Left ventricle myocardium inferior (tissue), 1 donor: ENCODE measurements at places on chromosomes 16 and 17. TPM values are rescaled to one million over a fixed set of nuclear protein-coding genes. Genes with fewer than 3 reads are reported as not detected.
A peak's percentile ranks its signal among the peaks of the same experiment; 100 is the strongest.

DNA sequence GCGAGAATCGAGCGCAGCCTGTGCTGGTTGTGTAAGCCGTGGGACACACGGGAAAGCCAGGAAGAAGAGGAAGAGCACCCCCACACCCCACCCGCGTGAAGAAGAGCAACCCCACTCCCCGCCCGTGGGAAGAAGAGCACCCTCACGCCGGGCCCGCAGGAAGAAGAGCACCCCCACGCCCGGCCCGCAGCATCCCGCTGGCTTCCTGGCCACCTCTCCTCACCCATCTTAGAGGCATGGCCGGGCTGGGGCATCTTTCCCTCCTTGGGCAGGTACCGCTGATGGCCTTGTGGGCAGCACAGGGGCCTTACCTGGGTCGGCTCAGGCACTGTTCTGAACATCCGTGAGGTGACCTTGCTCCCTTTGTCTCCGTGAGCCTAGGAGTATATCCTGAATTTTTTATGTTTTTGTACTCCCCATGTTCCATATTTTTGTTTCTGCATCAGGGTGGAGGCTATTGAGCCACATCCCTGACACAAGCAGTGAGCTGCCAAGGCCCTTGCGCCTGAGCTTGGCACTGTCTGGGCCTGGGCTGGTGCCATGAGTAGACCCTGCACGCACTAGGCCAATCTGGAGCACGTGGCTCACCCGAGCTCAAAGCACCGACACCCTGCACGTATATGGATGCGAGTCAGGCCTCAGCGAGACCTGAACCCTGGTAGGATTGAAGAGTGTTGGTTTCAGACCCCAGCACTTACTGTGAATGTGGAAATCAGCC is 71.4 kb upstream of the KCTD5 start:
- no peak for DNase-seq
- H3K27ac ChIP-seq: no peak overlapping the region
- H3K4me3 ChIP-seq: no peak overlapping the region
- H3K36me3 ChIP-seq: peaks cover 21% of the 10 kb centered on the region
- no peaks in the 10 kb centered on the region for H3K27me3 ChIP-seq
- peaks cover 9% of the 10 kb centered on the region for H3K4me1 ChIP-seq

DNA sequence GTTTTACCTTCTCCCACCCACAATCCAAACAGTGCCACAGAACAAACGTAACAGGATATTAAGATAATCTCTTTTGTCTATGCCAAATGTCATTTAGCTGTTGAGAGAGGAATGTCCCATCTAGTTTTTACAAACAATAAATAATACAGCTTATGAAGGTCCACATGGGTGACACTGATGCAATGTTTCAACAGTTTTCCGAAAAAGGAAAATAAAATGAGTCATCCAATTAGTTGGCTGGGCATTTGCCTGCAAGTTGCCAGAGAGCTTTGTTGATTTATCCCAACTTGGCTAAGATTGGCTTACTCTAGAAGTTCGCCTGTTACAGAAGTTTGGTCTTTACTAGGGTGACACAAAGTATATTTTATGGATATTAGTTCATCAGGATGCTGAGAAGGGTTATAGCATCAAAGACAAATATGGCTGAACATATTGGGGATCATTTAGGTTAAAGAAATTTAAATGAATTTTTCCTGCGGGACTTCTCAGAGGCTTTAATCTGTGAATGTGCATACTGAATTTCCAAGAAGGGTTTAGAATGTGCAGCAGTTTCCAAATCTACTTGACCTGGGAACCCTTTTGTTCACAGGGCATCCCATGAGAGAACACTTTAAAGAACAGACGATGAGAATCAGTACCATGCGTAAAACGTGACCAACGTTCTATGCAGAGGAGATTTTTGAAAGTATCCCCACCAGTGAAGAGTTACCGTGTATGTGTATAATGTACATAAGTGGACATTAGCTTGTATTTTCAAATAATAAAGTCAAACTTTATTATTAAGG is 73.1 kb downstream of the CDH13 start:
- H3K27ac ChIP-seq: peak overlapping the region; percentile 88
- peaks cover 71% of the 10 kb centered on the region for H3K4me1 ChIP-seq
- DNase-seq: no peak
- no peaks in the 10 kb centered on the region for H3K27me3 ChIP-seq

DNA sequence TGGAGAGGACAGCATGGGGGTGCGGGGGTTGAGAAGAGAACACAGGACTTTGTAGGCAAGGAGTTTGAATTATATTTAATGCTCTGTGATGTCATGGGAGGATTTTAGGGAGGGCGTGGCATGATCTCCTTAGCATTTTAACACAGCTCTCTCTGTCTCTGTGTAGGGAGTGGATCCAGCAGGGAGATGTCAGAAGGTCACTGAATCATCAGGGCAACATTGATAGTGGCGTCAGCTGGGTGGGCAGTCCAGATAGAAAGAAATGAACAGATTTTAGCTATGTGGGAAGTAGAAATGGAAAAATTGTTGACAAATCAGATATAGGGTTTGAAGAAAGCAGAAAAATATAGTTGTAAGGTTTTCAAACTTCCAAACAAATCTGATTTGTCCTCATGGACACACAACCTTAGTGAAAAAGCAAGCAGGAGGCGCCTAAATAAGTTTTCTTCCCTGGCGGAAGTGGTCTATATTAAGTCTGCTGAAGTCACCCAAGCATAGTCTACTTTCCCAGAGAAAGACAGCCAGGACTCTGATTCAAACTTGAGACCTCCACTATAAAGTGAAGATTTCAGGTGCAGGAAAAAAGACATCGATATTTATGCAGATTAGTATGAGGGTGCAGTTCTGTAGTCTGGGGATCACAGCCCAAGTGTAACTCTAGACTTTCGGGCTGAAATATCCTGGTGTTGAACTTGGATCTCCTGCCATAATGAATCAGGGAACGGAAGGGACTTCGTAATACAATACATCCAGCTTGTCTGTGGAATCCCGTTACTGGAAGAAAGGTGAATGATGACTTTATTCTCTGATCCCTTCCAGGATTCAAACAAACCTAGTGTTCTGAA is 10.1 kb upstream of the PCTP start:
- H3K27ac ChIP-seq: no peak overlapping the region
- no peaks in the 10 kb centered on the region for H3K36me3 ChIP-seq
- no peak for DNase-seq
- H3K4me3 ChIP-seq: no peak overlapping the region

The KRT25 gene
- total RNA-seq: not detected

GRCh38 chr16:89909777-89910716 is 8.6 kb upstream of the MC1R start:
- peak; percentile 82 for DNase-seq
- peak overlapping the region; percentile 71 for H3K27ac ChIP-seq
- peaks cover 57% of the 10 kb centered on the region for H3K36me3 ChIP-seq
- H3K27me3 ChIP-seq: no peaks in the 10 kb centered on the region

DNA sequence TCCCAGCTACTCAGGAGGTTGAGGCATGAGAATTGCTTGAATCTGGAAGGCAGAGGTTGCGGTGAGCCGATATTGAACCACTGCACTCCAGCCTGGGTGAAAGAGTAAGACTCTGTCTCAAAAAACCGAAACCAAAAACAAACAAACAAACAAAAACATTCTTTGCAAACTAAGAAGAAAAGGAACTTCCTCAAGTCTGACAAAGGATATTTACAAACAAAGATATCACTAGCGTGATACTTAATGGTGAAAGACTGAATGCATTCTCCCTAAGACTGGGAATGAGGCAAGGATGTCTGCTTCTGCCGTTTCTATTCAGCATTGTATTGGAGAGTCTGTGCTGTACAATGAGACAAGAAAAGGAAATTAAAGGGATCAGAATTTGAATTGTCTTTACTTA is 10.5 kb upstream of the MPO start:
- H3K27me3 ChIP-seq: peaks cover 64% of the 10 kb centered on the region
- no peaks in the 10 kb centered on the region for H3K36me3 ChIP-seq

DNA sequence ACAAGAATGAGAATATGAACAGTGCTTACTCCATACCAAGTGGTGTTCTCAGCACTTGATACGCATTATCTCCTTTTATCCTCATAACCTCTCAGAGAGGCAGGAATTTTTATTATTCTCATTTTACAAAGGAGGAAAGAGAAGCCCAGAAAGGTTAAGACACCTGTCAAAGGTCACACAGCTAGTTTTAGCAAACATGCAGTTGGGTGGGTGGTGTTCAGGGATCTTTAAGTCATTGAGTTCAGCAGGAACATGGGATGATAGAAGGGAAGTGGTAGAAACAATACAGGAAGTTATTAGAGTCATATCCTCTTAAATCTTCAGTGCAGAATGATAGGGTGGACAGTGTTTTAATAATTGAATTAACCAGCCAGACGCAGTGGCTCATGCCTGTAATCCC is 95.4 kb downstream of the IRX3 start:
- no peak for DNase-seq
- peaks cover 17% of the 10 kb centered on the region for H3K4me1 ChIP-seq
- H3K36me3 ChIP-seq: no peaks in the 10 kb centered on the region
- H3K27me3 ChIP-seq: peaks cover 14% of the 10 kb centered on the region
- H3K27ac ChIP-seq: no peak overlapping the region
- H3K4me3 ChIP-seq: no peak overlapping the region

The RNF112 gene
- total RNA-seq: 1.6 TPM

DNA sequence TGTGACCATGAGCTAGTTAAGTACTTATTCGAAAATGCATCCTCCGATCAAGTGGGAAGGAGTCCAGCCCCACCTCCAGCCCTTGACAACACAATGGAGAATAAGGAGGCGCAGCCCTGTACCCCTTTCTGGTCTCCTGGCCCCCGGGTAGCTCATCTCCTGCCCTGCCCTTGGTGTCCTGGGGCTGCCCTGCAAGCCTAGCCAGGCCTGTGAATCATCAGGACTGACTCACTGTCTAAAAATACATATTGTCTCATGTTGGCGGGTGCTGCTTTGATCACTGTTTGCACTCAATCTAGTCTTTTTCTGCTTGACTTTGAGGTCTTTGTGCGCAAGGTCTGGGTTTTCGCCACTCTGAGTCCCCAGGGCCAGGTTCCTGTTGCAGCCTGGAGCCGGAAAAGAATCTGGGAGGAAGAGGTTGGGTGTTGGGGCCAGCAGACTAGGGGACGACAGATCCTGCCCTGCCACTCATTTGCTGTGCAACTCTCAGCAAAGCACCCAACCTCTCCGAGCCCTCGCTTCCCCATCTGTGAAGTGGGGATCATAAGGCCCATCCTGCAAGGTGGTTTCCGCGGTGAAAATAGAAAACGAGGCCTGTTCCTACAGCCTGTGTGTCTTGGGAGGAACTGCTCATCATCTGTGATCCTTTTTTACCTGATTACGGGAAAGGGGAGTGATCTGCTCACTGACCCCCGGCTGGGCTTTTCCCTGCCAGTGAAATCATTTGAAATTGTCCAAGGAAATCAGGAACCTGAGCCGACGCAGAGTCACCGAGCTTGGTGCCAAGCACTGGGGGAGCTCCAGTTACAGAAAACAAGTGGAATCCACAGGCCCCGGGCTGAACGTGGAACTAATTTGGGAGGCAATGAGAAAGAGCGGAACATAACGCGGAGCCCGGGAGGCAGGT is 230.4 kb downstream of the PARN start:
- no peak overlapping the region for H3K4me3 ChIP-seq
- no peaks in the 10 kb centered on the region for H3K36me3 ChIP-seq
- peak; percentile 33 for DNase-seq

DNA sequence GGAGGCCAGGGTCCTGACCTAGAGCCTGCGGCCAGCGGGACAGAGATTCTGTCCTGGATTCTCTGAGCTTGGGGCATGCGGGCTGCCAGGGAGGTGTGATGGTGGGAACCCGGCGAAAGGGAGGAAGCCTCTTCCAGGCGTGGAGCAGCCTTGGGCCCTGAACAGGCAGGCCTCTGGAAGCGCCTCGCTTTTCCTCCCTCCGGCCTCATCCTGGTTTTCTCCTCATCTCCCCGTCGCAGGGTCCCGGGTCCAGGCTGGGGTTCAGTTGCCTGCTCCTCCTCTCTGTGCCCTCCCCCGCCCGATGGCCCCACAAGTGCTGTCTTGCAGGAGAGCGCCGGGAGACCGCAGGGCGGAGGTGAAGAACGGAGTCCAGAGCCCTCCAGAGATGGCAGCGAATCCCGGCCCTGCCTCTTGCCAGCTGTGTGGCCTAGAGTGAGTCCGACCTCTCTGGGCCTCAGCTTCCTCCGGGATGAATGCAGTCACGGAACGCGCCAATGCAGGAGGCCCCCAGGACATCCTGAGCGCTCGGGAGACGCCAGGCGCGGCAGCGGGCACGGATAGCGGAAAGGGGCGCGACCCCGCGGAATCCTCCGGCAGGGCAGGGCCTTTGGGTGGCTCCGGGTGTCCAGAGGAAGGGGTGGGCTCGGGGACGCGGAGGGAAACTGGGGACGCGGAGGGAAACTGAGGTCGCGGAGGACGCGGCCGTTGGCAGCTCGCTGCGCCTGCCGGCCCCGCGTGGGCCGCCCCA is 553 bp upstream of the RAB11FIP4 start:
- no peak for DNase-seq
- H3K27ac ChIP-seq: no peak overlapping the region
- H3K4me1 ChIP-seq: peaks cover 22% of the 10 kb centered on the region
- H3K36me3 ChIP-seq: no peaks in the 10 kb centered on the region
- peak overlapping the region; percentile 66 for H3K4me3 ChIP-seq

DNA sequence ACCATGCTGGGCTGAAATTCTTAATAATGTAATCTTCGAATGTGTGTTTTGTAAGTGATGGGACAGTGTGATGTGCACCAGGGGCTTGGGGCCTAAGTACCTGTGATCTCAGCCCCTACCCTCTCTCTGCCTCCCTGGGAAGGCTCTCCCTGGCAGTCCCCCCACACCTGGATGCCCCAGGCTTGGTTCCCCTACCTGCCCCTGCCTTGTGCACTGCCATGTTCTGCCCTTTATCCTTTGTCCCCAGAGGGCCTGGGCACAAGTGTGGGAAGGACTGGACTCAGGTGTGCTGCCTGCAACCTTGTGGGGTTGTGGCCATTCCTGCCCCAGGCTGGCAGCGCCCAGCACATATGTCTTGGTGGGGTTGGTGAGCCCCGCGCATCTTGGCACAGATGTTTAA is 55.4 kb upstream of the CREBBP start:
- no peaks in the 10 kb centered on the region for H3K27me3 ChIP-seq
- DNase-seq: no peak
- peaks cover 11% of the 10 kb centered on the region for H3K4me1 ChIP-seq
- H3K27ac ChIP-seq: no peak overlapping the region
- no peak overlapping the region for H3K4me3 ChIP-seq
- H3K36me3 ChIP-seq: no peaks in the 10 kb centered on the region

DNA sequence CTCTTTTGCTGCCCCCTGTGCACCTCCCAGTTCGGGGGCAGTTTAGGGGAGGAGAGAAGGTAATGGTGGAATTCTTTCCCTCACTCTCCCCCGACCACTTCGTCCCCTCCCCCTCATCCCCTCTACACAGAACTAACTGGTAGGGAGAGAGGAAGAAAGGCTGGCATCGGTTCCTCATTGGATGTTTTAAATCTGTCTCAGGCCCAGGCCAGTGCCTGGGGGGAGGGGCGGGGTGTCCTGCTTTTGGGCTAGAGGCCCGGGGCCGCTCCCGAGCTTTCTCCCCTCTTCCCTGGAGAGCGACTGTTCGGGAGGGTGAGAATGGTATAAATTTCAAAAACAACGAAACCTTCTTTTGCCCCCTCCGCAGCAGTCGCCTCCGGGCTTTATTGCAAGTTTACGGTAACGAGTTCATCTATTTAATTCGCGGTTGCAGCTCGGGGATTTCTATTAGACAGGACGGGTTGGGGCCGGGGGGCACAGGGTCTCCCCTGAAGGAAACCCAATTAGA is at the start of gene PRAC2:
Gene PRAC2 (plus strand): TSS at position 271 of the 508 bp plus-strand sequence. CDS start 1,226 bp downstream, outside the sequence.
- no peak for DNase-seq
- no peak within 1 kb of the TSS for H3K27ac ChIP-seq

The IFI35 gene
- 11.5 TPM for total RNA-seq

The TSPAN10 gene
- 0.30 TPM for total RNA-seq

GRCh38 chr17:21089933-21090901 is 36.5 kb upstream of the DHRS7B start:
- H3K27me3 ChIP-seq: peaks cover 8% of the 10 kb centered on the region
- H3K36me3 ChIP-seq: no peaks in the 10 kb centered on the region
- H3K4me3 ChIP-seq: no peak overlapping the region
- DNase-seq: no peak
- H3K4me1 ChIP-seq: no peaks in the 10 kb centered on the region

The FOXN1 gene
- not detected for total RNA-seq

The KRTAP9-2 gene
- total RNA-seq: not detected
